ENCODE measurements at places on chromosomes 6 and 20.

DNA sequence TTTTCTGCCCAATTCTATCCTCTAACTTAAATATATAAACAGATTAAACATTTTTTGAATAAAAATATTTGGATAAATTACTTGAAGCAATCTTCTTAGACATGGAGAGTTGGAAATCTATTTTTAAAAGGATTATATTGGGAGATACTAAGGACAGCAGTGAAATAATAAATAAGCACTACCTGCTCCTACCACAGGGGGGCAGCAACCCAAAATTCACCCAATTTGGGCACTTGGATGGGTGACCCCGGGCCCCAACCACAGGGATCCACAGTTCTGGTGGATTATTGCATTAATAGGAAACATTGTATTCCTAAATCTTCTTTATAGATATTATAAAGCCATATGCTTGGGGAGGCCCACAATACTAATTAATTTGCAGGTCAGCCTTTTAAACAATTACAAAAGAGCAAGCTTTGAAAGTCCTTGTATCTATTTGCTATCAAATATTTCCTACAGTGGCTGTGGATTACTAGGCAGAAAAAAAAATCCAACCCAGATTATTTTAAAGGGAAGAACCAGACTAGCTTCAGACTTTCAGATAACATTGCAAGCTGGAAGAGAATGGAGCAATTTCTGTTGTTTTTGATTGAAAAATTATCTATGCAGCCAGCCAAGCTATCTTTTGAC lies 66.4 kb upstream of the PDE10A start:
- no peak for DNase-seq

DNA sequence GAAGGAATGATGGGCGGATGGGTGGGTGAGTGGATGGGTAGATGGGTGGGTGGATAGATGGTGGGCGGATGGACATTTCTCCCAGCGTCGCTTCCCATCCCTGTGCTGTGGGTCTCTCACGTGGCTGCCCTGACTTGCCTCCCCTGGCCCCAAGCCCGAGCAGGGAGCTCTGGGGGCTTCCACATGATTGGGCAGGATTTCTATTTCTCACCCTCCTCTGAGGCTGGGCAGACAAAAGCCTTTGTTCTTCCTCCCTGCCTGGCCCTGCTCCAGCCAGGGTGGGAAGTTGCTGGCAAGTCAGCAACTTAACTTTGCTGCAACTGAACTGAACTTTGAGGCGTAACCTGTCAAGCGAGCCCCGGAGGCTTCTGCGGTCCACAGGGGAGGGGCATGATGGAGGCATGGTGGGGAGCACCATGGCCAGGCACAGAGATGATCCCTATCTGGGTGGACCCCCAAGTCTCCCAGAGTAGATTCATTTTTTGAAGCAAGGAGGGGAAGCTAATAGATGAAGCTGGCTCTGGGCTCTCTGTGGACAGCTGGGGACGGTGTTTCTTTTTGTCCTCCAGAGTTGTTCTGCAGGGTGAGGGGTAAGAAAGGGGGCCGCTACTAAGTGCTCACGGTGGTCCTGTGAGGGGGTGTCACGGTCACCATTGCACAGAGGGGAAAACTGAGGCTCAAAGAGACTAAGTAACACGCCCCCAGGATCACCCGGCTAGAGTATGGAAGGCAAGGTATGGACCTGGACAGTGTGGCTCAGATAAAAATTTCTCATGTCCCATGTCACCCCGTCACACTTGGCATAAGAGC lies 140.1 kb downstream of the CEBPB start:
- DNase-seq: no peak

GRCh38 chr20:33621717-33622400 lies 40.3 kb upstream of the C20orf144 start:
- DNase-seq: no peak

DNA sequence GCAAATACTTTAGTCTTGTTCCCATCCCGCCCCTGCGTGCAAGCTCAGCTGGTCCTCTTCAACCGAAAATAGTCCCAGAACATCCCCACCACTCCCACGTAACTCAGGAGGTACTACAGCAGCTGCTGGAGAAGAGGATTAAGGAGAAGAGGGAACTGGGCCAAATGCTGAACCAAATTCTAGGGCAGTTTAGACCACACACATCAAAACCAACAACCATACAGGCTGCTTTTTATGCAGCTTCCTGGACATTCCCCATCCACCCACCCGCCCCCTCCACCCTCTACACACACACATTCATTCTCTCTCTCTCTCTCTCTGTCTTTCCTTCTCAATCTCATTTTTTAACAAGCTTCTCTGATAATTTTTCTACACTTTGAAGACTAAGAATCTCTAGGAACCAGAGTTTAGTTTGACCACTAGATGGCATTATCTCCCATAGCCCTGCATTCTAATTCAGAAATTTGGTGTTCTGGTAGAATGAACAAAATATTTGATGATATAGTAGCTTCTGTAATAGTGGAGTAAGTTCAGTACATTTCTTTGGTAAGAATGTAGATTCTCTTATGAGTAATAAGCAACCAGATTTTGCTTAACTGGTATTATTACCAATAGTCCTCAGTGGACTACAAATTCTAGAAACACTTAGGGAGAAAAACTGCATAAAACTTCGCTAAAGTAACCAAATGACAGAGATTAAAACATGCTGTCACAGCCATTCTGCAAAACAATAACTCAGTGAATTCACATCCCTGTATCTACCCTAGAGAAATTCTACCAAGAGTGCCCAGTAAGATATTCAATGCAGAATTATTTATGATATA lies 52.1 kb upstream of the BEND6 start:
- DNase-seq: peak; percentile 5

DNA sequence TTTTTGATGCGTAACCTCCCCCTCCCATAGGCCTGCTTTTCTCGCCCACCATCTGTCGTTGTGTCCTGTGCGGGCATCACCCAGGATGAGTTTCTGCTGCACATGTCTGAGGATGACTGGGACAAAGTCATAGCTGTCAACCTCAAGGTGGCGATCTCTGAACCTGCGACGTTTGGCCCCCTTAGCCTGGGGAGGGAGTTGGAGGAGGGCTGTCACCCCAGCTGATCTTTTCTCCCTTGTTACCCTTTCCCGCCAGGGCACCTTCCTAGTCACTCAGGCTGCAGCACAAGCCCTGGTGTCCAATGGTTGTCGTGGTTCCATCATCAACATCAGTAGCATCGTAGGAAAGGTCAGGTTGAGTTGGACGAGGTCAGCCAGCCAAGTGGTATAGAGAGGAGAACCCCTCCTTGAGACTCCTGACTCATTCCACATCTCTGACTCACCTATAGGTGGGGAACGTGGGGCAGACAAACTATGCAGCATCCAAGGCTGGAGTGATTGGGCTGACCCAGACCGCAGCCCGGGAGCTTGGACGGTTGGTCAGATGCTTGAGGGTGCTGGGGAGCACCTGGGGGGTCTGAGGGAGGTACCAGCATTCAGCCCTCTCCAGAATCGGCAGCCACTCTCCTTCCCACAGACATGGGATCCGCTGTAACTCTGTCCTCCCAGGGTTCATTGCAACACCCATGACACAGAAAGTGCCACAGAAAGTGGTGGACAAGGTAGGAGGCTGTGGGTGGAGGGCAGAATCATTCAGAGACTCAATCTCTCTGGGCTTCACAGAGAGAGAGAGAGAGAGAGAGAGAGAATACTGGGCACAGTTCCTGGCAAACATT lies 954 bp downstream of the HSD17B8 start:
- no peak for DNase-seq

DNA sequence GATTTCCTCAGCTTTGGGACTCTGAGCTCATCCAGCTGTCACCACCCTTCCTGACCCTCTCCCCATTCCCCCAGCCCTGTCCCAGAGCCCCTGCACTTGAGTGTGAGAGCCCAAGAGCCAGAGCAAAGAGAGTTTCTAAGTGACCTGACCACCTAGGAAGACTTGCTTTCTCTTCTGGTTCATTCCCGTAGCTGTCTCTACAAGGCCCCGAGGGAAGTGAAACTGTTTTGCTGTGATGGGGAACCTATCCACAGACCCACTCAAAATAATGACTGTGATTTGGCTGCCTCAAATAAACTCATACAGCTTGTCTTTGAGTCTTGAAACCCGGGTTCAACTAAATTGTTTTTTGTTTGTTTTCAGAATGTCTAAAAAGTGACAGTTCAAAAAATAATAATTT lies 74.6 kb upstream of the XRN2 start:
- DNase-seq: no peak

DNA sequence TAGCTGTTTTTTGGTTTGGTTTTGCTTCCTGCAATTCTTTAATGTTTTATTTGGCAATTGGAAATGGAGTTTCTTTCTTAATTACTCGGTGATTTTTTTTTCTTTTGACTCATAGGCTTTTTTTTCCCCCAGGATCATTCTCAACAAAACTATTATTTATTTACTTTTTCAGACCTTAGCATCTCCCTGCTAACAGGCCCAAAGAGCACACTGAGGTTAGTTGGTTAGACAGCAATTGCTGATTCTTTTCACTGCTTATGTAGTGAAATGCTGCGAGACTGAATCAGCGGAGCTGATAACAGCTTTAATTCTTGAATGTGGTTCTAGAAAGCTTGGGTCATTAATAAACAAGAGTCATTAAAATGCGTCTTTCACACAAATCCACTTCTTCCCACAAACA lies 79.1 kb upstream of the ZFP64 start:
- DNase-seq: no peak

- no peak for DNase-seq
Observed at GRCh38 chr6:168866534-168866933, 387.1 kb downstream of the THBS2 start.

DNA sequence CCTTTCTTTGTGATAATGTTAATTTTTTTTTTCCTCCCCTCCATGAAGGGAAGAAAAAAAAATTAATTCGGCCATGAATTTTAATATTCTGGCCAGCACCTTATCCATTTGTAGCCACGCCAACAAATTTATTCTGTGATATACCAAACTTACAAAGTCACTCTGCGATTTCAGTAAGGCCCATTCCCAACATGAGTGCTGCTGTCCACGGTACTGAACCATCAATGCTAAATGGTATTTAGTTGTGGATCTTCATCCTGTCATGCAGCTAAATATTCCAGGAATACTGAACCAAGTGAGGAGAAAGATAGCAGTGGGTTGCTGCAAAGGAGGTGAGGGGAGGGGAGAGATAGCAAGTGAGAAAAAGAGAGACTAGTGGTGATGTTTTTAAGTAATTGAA lies 19.5 kb upstream of the RSPH4A start:
- no peak for DNase-seq

DNA sequence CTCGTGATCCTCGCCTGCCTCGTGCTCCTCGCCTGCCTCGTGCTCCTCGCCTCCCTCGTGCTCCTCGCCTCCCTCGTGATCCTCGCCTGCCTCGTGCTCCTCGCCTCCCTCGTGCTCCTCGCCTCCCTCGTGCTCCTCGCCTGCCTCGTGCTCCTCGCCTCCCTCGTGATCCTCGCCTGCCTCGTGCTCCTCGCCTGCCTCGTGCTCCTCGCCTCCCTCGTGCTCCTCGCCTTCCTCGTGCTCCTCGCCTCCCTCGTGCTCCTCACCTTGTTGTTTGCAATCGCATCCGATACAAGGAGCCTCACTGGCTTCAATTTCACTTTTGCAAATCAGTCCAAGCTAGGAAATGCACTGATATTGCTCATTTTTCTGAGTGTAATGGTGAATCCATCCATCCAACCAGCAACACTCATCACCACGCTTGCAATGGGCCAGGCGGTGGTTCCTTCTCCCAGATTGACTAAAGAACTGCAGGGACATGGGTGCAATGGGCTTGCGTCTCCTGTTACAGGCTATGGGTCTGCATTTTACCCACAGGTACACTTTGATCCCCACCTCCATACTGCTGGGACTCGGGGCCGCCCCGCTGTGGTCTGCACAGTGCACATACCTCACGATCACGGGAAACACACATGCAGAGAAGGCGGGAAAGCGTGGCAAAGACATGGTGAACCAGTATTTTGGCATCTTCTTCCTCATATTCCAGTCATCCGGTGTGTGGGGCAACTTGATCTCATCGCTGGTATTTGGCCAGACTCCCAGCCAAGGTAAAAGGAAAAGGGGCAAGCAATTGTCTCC lies 4.6 kb downstream of the UNC93A start:
- DNase-seq: no peak

GRCh38 chr6:13827032-13827431 lies 12.7 kb upstream of the MCUR1 start:
- no peak for DNase-seq
